ENCODE measurements at places on chromosomes 1 and 21.

- no peak for DNase-seq
Measured at GRCh38 chr1:169060919-169061639, 45.4 kb upstream of the ATP1B1 start.

GRCh38 chr1:178470411-178470960, 26.3 kb downstream of the CLEC20A start:
- DNase-seq: no peak

DNA sequence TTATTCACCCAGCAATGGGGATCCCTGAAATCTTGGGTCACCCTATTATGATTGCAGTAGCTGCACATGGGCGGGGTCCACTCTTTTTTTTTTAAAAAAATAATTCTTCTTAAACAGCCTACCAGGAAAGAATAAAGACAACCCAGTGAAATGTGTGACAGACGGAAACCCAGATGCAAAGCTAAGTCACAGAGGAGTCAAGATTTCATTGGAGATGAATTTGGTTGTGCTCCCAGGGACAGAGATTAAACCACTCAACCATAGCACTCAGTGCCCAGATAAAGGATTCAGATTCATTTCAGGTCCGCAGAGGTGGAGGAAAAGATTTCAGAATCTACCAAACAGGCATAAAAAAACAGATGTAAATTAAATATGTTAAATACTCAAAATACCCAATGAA, 583.5 kb upstream of the ZP4 start:
- no peak for DNase-seq

GRCh38 chr1:232973652-232974611, 23.5 kb downstream of the NTPCR start:
- DNase-seq: no peak

GRCh38 chr1:98058676-98059075, 137.8 kb upstream of the DPYD start:
- DNase-seq: no peak

DNA sequence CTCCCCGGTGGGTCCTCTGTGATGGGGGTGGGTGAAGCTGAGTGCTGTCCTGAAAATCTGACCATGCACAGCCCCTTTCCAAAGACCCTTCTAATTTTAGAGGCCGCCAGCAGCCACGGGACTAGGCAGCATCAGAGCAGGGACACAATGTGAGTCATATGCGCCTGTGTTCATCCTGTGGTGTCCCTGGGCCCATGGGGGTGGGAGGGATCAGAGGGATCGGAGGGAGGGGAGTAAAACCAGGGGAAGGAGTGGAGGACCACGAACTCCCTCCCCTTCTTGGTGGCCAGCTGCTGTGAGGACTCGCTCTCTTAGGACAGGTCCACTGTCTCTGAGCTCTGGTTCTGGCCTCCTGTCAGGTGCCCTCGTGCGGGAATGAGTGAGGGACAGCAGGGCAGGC, 61.5 kb downstream of the ADARB1 start:
- DNase-seq: no peak

- no peak for DNase-seq
Measured at GRCh38 chr21:24976238-24976637, 631.0 kb downstream of the MRPL39 start.

- DNase-seq: peak; percentile 5
Measured at GRCh38 chr21:23936224-23936623, 1671.1 kb downstream of the MRPL39 start.

GRCh38 chr1:41464885-41465284, 19.6 kb downstream of the EDN2 start:
- no peak for DNase-seq

DNA sequence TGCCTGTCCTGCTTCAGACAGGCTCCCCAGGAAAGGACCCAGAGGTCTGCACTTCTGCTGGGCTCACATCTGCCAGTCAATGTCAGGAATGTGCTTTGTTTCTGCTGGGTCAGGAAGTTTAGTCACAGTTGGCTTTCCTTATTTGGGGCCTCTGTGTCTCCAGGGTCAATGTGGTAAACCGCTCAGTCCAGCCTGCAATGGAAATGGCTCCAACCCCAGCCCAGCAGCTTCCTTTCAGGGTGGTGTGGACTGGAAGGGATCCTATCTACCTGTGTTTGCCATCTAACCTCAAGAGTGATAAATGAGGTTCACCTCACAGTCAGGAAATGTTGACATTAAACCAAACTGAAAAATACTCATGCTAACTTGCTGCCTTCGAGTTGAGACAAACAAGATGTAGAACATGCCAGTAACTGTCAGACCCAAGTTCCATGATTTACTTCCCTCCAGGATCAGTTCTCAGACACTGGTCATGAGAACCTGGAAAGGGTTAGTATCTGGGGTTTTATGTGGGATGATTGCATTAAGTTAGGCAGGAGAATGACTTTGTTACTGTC, 20.3 kb downstream of the ENO1 start:
- peak; percentile 54 for DNase-seq

DNA sequence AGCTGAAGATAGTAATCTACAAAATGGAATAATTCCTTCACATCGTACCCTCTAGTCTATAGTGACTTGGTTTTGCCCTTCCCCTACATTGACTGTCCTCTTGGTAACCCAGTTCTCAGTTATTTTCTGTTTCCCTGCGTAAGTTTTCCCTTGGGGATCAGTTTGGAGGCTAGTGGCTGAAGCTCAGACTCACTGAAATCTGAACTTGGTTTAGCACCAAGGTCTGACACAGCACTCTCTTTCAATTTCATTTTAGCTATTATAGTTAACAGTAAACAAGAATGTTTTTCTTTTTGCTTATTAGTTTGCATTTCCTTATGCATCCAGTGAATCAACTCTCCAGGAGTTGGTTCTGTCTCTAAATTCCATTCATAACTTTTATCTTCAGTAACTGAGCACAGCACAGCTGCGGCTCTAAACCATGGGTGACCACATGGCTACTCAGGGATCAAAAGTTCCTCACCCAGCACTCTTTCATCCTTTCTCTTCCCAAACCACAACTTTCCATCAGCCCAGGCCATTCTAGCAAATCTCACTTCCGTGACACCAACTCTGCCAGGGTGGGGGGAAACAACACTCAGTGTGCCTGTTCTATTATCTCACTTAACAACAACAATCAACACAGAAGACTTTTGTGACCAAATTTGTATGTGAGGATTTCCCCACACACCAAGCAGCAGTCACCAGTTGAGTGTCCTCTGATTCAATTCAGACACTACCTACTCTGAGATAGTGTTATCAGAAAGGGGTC, 17.6 kb upstream of the IFI6 start:
- DNase-seq: no peak

DNA sequence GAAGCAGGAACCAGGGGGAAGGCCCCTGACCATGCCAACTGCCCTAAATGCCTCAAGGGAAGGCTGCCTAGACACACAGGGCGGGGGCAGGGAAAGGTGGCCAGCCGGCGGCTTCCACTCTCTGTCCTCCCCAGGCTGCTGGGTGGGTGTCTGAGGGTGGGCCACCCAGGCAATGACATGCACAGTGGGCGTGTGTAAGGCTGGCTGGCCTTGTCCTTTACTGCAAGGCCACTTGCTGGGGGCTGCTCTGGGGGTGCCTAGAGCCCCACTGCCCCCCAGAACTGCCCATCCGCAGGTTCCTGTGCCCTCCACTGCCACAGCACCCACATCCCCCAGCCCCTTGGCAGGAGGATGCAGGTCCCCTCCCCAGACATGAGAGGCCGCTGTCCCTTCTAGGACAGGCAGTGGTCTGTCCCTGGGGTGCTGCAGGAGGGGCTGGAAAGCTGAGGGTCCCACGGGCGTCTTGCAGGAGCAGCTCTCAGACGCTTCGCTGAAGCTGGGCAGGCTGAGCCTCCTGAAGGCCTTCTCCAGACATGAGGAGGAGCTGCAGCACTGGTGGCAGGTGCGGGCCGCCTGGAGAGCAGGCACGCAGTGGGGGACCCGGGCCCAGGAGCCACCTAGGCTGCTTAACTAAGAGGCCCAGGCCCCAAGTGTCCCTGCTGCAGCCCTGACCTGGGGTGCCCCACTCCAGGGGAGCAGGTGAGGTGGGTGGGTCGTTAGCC, 10.1 kb downstream of the CCDC27 start:
- DNase-seq: no peak

DNA sequence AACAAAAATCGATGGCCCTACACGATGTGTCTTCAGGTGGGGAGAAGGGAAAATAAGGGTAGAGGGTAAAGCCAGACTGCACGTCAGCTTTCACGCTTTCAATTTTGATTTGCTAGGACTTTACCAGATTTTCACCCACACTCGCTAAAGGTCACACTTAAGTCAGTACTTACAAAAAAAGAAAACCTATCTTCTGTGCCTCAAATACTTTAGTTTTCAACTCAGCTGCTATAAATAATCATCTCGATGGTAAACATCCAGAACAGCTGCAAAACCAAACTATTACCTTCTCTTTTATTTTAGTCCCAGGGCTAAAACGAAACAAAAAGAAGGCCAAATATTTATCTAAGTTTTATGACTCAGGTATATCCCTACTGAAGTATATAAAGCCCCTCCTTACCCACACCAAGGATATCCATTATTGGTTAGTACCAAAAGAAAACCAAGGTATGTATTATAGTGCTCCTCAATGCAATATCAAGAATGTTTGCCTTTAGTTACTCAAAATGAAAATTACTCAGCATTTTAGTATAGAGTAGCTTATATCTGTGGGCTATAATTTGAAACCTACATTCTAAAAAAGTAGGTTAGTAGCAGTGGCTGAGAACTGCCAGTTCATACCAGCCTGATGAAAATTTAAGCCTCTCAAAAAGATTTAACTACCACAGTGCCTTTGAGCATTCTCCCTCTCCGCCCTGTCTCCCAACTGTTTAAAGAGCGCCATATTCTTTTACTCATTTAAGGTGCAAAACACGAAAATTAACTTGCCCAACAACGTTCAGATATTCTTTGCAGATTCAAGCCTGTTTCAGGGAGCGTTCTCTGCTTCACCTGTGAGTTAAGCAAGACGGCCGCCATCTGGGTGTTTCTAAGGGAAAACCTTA, 1.5 kb downstream of the CSDE1 start:
- DNase-seq: no peak

DNA sequence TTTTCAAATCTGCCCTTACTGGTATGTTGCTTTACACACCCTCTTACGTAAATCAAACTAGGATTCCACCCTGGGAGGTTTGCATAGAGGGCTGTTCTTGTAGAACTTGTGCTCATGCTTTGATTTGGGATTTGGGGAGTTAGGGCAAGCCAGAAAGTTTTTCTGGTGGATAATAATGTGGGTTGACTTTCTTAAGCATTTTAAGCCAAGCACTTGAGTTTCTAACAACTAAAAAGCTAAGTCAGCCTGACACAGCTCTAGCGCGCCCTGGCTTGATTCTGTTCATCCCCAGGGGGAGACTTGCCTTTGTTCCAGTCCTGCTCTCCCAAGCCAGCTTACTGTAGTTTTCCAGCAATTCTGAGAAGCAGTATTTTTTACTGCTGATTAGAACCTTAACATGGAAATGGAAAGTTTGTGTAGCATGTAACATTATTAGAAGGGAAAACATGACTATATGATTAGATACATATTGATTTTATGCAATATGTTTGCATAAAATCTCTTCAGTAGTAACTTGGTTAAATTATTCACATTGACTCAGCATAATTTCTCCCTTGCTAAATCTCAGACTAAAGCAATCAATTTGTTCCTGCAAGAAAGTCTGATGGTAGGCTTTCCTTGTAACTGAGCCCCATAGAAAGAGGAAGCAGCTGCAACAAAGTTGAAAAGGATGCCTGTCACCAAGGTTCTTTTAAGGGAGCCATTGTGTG, 11.0 kb upstream of the PGD start:
- DNase-seq: peak; percentile 65

DNA sequence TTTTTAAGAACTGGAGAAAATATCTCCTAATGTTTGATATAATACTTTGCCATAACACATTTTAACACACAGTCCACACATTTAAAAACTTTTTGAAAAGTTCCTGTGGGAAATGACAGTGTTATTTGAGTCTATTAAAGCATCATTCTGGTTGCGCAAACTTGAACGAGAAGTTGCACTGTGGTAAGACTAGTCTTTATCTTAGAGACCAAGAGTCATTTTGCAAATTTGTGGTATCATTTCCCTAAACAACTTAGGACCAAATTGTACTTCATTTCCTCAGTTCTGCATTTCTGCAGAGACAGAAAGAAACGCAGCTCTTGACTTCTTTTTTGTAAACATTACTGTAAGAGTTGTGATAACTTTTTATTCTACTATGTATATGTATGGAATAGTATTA, at the start of gene RGS18:
TSS of gene RGS18 (plus strand) at position 282 of the 400 bp plus-strand sequence. CDS start 176 bp downstream, outside the sequence.
- no peak for DNase-seq

- DNase-seq: no peak
Measured at GRCh38 chr1:153444078-153444477, 16.4 kb downstream of the S100A7 start.

DNA sequence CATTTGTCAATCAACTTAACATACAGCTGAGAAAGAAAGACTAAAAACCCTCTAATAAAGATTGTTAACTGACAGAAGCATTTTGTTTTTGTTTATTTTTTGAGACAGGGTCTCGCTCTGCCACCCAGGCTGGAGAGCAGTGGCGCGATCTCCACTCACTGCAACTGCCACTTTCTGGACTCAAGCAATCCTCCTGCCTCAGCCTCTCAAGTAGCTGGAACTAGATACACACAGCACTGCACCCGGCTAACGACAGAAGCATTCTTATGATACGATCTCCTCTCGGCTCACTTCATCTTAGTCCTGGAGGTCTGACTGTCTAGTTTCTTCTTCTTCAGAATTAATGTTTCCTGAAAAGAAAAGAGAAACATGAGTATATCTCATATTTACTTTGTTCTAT, 23.5 kb downstream of the RSPH1 start:
- no peak for DNase-seq

DNA sequence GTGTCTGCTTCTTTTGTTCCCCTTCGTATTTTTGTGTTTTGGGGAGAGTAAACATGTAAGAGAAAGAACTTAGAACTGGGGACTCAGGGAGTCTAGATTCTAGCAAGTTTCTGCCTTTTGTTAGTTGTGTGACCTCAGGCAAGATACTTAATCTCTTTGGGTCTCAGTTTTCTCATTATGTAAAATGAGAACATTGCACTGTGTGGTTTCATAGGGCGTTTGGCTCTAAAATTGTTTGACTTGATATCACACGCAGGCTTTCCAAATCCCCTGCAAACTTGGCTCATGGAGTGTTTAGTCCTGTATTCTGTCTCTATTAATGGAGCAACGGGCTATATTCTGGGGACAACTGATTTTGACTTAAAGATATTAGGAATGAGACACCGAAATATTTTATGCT, 57.7 kb downstream of the NTNG1 start:
- DNase-seq: no peak

GRCh38 chr1:24751833-24752232, 6.6 kb downstream of the CLIC4 start:
- no peak for DNase-seq

- DNase-seq: no peak
Measured at GRCh38 chr1:148367596-148367995, 115.5 kb downstream of the PPIAL4G start.

- DNase-seq: no peak
Measured at GRCh38 chr1:218705391-218705790, 360.3 kb downstream of the TGFB2 start.

GRCh38 chr21:39350094-39351005, 1.5 kb upstream of the HMGN1 start:
- DNase-seq: no peak
